Stimulated activated CD4-positive, alpha-beta T cell treated with anti-CD3 and anti-CD28 coated beads, Interleukin-15, amount 100 ng/mL, for 1 hour (primary cell): ENCODE measurements at places on chromosomes 13 and 19.

- no peak for DNase-seq
Observed at GRCh38 chr19:3135961-3136683, at the start of gene GNA15. Gene GNA15, plus strand, starts transcription at chr19:3136033. Its CDS starts 418 bp downstream, at chr19:3136451.

- no peak for DNase-seq
Observed at GRCh38 chr19:32916969-32917615, 47.5 kb upstream of the SLC7A9 start.

DNA sequence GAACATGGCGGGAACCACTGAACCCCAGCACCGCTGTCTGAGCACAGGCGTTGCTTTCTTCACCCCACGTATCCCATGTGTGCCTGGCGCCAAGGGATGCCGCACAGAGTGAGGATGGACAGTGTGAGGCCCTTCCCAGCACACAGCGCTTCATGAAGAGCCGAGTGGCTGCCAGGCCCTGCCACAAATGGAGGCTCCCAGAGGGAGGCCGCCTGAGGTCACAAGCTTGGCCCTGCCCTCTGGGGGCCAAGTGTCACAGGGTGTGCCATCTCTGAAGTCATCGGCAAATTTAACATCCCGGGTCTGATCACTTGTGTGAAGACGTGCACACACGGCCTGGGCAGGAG is 24.4 kb downstream of the MPND start:
- DNase-seq: no peak

DNA sequence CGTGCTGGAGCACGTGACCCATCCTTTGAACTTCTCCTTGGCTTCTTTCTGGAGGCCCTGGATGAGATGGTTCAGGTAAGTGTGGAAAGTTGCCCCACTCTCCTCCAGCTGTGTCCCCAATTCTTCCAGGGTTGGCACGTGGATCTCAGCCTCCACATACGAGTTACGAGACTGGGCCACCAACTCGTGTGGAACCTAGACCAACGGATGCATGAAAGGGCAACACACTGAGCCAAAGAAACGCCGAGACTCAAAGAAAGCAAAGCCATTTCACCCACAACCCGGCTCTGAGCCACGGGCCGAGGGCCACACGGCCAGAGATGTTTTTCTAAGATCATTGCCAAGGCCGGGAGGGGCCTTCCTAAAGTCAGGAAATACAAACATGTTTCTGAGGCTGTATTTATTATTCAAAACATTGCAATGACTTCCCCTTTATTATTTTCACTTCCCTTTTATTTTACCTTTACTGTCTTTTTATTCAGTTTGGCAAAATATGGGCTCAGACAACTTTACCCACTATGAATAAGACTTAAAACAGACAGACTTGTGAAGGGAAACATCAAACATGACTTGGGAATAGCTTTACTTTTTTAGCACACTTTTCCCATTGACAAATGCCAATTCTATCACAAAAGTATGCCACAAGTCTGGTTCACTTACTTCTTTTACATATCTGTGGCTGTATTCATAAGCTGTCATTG is 94.6 kb downstream of the KL start:
- DNase-seq: no peak

DNA sequence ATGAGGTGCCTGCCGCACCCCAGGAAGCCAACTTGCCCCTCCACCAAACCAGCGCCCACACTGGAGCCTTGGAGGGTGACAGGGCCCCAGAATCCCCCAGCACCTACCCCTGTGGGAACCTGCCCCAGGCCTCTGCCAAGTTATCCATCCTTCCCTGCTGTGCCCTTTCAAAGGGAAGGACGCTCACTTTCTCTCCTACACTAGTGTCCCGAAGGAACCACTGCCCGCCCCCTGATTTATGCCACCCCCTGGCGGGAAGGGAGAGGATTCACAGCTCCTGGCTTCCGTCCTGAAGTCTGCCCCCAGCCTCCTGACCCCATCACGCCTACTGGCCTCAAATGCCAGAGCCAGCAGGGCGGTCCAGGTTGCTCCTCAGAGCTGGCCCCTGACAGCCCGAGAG is 1.4 kb downstream of the EVI5L start:
- DNase-seq: no peak

GRCh38 chr13:38415233-38415632 is 65.6 kb downstream of the UFM1 start:
- DNase-seq: no peak

- DNase-seq: no peak
Observed at GRCh38 chr13:43428545-43429296, 358.1 kb downstream of the ENOX1 start.

DNA sequence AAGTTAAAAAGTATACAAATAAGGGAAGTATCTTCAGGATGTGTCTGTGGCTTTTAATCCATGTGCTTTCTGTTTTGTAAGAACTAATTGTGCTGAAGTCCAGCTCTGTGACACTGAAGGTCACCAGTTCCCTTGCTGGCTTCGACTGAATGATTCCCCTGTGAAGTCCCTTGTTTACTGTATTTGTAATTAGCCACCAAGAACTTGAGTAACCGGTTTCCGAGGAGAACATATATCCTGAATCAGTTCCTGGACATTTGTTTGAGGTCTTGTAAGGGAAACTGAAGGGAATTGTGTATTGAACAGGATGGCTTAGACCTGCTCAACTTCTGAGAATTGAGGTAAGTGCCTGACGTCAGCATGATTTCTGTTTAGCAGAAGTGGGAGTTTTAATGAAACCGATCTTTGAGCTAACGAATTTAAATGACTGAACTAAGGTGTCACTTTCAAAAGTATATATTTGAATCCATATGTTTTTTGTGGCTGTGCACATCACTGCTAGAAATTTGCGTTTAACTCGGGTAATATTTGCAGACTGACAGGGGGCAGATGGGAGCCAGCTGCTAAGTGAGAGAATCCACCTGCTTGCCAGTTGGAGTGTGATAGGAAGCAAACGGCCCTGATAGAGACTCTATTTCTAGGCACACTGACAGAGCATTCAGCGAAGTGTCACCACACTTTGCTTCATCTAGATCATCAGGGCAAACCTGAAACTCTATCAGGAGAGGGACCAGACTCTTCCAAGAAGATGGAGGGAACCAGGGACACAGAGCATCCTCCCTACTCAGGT is 530.0 kb downstream of the RFC3 start:
- DNase-seq: no peak

GRCh38 chr13:82934000-82934399 is 948.3 kb downstream of the SLITRK1 start:
- no peak for DNase-seq

DNA sequence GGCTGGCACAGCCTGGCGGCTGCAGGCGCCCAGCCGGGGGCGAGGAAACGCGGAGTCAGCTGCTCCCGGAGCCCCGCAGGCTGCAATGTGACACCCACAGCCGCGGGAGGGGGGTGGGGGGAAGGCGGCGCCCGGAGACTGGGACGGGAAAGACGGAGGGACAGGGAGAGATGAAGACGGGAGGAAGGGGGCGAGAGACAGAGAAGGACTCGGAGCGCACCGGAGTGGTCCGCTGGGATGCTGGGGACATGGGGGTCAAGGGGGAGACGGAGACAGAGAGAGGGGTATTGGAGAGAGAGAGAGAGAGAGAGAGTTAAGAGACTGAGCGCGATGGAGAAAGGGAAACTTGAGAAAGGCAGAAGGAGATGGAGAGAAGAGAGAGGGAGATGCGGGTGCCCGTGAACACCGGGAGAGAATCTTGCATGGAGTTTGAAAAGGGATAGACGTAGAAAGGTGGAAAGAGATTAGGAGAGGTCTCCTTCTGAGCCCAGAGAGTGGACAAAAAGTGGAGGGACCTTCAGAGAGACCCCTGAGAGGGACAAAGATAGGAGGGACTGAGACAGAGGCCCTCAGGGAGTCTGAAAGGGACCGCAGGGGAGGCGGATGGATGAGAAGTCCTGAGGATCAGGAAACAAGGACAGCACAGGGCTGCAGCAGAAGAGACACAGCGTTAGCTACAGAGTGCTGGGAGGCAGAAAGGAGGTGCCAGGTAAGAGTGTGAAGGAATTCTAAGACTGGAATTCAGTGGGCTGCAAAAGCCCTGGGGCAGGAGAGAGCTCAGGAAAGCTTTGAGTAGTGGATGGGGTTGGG is 1.0 kb downstream of the SCN1B start:
- no peak for DNase-seq

DNA sequence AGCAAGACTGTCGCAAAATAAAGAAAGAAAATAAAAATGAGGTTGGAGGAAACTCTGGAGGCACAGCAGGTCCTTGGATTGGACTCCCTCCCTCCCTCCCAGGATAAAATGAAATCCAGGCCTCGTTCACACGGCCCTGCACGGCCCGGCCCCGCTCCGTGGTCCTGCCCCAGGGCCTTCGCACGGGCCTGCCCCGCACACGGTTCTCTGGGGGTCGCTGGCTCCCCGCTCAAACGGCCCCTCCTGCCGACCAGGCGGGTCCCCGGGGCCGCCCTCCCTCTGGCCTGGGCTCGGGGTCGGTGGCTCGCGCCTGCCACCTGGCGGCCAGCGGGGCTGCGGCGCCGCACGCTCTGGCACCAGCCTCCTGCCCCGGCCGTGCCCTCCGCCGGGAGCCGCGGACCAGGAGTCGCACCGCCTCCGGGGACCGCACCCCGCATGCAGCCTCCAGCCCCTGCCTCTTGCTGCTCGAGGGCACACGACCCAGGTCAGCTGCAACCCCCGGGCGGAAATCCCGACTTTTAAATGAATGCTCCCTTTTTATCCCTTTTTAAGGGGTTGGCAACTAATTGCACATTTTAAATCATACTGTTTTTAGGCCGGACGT is 1.5 kb upstream of the WDR18 start:
- peak; percentile 55 for DNase-seq
